AG04449 (cell line): ENCODE measurements at places on chromosomes 2 and 18.

- DNase-seq = no peak
These were observed 11.6 kb upstream of the TNP1 start for GRCh38 chr2:216871333-216871934.

GRCh38 chr2:221552291-221552690 lies 19.8 kb downstream of the EPHA4 start:
- no peak for DNase-seq

DNA sequence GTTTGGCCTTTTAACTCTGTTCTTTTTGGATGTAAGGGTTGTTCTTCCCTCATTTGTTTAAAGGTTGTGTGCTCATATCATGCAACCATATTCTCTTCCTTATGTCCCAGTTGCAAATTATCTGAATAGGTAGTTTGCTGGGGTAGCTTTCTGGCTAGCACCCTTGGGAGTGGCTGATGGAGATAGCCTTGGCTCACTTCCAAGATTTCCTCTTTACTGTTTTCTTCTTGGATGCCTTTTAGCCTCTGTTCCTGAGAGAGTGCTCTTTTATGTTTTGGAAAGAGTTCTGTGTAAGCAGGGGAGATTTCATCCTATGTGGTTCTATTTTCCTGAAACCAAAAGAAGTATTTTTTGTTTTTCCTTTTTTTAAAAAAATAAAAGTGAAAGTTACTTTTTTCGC lies 25.4 kb downstream of the USP14 start:
- no peak for DNase-seq

- peak; percentile 98 for DNase-seq
These were observed 71.0 kb upstream of the ITM2C start for GRCh38 chr2:230793572-230794359.

DNA sequence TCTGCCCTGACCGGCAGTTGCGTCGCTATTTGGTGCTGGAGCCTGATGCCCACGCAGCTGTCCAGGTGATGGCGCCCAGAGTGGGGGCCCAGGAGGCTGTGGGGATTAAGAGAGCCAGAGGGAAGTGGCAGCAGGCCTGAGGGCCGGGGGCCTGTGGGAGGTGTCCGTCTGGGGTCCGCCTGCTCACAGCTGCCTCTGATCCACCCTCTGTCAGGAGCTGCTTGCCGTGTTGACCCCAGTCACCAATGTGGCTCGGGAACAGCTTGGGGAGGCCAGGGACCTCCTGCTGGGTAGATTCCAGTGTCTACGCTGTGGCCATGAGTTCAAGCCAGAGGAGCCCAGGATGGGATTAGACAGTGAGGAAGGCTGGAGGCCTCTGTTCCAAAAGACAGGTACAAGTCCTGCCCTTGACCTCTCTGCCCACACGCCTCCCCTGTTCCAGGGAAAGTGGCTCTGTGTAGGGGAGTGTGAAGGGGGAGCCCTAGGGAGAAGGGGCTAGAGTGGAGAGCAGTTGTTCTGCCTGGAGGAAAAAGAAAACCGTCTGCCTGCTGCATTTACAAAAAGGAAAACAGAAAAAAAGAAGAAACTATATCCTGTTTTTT lies 11.6 kb downstream of the STK11IP start:
- DNase-seq = no peak

GRCh38 chr2:231713730-231714638 lies 5.7 kb downstream of the PTMA start:
- no peak for DNase-seq
